Activated T-helper 17 cell treated with anti-CD3 and anti-CD28 coated beads, Interleukin-2, amount 50 U/mL, for 72 hours (primary cell): ENCODE measurements at places on chromosomes 16 and 17. TPM values are rescaled to one million over a fixed set of nuclear protein-coding genes. Genes with fewer than 3 reads are reported as not detected.

- no peak for ATAC-seq
Observed at GRCh38 chr16:52090080-52090479, 456.9 kb downstream of the TOX3 start.

- no peak for ATAC-seq
Observed at GRCh38 chr16:83550183-83550569, 257.6 kb upstream of the HSBP1 start.

- peak; percentile 30 for ATAC-seq
Observed at GRCh38 chr17:57902800-57903759, 52.1 kb downstream of the CUEDC1 start.

DNA sequence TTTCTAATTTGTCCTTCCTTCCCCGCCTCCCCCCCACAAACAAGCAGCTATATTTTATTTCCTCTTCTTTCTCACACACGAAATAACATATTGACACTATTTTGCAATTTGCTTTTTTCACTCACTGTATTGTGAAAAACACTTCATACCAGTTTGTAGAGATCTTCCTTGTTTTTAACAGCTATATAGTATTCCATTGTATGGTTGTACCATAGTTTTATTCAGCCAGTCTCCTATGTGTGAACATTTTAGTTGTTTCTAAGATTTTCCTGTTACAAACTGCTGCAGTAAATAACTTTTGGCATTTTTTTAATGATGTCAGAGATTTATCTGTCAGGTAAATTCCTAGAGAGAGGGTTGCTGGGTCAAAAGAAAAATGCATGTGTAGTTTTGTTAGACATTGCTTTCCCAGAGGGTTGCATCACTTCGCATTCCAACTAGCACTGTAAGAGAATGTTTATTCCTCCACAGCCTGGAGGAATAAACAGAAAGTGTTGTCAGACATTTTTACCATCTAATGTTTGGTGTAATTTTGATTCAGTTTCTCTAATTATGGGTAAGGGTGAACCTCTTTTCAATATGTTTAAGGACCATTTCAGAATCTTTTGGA lies 101.2 kb downstream of the MRTFB start:
- ATAC-seq: no peak

GRCh38 chr16:85882181-85882810 lies 16.7 kb upstream of the IRF8 start:
- ATAC-seq: peak; percentile 21

GRCh38 chr16:20897253-20897897 lies 2.8 kb downstream of the DCUN1D3 start:
- no peak for ATAC-seq

DNA sequence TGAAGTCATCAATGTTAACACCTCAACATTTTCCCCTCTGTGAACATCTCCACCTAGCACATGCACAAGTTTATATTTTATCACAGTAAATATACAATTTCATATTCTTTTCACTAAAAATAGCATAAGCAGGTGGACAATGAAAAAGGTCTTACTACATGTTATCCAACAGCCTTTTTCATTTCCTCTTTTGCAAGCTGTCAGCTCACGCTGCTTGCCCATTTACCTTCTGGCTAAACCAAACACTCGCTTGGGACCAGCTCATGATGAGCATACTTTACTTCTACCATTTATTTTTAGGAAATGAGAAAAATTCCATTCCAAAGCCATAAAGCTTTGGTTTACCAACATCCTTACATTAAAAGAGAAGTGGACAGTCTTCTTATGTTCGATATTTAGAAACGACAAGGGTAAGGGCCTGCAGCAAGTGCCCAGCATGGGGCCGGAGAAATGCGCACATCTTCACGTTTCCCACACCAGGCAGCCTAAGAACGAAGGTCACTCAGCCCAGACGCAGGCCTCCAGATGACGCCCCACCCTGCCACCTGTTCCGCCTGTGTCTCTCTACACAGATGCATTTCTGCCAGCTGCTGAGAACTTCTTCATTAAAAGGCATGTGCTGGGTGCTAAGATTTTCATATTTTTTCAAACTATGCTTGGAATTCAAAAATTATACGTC lies 13.9 kb downstream of the SNN start:
- ATAC-seq: no peak

- no peak for ATAC-seq
Observed at GRCh38 chr17:1920948-1921351, 91.1 kb downstream of the RPA1 start.

- no peak for ATAC-seq
Observed at GRCh38 chr17:76542984-76543383, 3.1 kb downstream of the PRCD start.

GRCh38 chr16:68760671-68761275 lies 23.7 kb downstream of the CDH1 start:
- peak; percentile 62 for ATAC-seq

DNA sequence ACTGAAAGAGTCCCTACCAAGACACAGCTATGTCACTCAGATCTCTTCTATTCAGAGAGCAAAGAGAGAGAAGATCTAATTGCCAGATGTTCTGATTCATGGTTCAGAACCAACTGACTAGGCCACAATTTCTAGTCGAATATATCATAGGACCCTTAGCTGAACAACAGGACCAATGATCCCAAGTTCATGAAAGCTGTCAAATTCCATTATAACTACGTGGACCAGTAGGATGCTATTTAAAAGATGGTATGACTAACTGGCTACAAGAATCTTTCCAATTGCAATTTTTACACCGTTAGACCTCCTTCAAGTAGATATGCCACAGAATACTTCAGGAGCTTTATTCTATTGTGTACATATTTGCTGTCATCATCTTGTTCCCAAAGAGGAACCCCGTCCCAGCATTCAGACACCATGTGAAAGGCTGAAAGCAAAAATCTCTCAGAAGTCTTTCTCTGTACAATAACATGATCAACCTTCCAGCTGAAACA lies 26.0 kb downstream of the DCUN1D3 start:
- ATAC-seq: peak; percentile 15

GRCh38 chr17:6072157-6072556 lies 2.0 kb downstream of the WSCD1 start:
- ATAC-seq: no peak

- ATAC-seq: no peak
Observed at GRCh38 chr17:20995164-20995872, 47.5 kb downstream of the USP22 start.

Gene MCRIP1
- total RNA-seq: 45.7 TPM

Gene C16orf96
- not detected for total RNA-seq
